ENCODE measurements at places on chromosomes 1 and 21. TPM values are rescaled to one million over a fixed set of nuclear protein-coding genes. Genes with fewer than 3 reads are reported as not detected.

FAM167B gene
- 0.25 TPM for total RNA-seq

CYP4Z1 gene
- total RNA-seq: not detected

- DNase-seq: no peak
Observed at GRCh38 chr1:113946678-113947387, 17.7 kb downstream of the HIPK1 start.

DNA sequence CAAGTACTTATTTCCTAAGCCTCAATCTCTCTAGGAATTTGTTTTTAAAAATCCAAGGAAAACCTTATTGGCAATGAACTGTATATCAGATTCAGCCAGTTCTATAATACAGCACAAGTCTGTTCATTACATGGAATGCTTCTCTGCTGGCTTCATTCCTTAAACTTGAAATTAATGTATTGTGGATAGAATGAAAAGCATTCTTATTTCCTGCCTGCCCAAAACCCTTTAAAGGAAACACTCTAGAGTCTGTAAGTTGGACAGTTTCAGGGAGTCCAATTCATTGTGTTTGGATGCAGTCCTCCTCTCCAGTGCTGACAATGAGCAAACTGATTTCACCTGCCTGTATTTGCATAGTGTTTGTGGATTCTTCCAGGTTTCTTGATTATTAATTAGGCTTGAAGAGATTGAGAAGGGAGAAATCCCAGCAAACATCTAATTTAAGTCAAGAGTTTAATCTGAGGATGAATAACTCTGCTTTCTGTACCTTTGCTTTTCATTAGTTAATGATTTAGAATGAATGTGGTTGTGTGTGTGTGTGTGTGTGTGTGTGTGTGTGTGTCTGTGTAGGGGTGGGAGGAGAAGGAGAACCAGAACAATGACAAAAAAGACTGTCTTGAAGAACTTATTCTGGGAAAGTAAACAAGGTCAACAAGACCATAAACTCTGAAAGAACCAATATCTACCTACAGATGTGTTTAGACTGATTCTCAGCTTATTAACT lies 61.2 kb downstream of the CACHD1 start:
- no peak for DNase-seq

DNA sequence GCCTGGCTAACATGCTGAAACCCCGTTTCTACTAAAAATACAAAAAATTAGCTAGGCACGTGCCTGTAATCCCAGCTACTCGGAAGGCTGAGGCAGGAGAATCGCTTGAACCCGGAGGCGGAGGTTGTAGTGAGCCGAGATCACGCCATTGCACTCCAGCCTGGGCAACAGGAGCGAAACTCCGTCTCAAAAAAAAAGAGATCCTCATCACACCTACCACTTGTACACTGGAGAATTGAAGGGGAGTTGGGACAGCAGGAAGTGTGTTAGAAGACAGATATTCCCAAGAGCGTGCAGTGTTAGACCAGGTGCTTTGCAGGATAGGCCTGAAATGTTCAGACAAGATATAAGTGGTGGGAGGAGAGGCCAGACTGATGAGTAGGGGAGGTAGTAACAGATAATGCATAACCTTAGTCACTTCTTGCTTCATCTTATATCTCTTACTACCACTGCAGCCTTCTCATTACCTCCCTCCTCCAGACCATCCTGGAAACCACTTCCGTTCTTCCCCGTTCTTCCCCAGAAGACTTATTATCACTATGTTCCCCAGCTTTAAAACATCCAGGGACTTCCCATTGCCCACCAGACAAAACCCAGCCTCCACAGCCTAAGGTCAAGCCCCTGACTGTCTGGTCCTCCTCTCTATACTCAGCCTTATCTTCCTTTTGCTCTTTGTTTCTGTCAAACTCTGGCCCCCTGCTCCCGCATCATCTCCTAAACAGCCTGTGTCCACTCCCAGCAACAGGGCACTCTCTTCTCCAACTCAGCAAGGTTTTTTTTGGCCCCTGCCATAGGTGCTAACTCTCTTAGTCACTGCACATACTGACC lies 21.3 kb downstream of the FAM20B start:
- no peak for DNase-seq

GRCh38 chr1:71657891-71658679 lies 577.2 kb upstream of the ZRANB2 start:
- DNase-seq: no peak

GRCh38 chr1:208724079-208724478 lies 479.9 kb upstream of the PLXNA2 start:
- DNase-seq: no peak

DNA sequence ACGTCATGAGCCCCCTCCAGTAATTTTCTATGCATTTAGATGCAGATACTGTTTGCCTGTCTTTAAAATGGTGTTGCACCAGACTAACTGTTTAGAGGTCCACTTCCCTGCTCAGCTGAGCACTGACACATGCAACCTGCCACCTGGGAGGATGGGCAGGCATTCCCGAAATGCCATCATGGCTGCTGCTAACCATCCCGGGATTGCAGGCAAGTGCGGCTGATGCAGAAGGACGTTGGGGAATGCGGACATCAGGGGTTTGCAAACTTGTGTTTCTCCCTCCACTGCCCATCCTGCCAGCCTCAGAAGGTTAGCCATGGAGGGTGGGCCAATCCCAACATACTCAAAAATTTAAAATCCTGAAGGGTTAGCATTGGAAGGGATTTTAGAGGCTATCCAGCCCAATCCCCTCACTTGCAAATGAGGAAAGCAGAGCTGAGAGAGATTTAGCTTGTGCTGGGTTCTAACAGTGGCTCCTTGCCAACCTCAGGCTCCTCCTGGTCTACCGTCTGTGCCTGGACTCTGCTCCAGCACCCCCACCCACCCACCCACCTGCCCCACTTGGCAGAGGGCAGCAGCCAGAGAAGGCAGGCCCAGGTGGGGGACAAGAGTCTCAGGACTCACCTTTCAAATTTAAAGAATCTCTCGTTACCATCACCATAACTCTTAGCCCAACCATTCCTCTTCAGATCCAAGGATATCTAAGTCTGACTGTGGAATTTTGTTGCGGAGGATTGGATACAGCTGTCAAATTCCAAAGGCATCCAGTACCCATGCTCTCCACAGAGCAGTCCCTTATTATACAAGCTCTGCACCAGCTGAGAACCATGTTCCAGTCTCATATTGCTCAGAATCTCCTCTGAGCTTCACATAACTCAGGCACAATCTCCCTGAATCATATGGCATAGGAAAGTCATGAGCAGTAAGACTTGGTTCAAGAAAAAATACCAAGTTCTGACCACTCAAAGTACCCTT lies 34.2 kb downstream of the HIVEP3 start:
- no peak for DNase-seq

Data from activated T-cell treated with anti-CD3 and anti-CD28 coated beads, Interleukin-2, amount 50 U/mL, for 4 hours (primary cell).